Stimulated activated CD4-positive, alpha-beta T cell treated with anti-CD3 and anti-CD28 coated beads, TNF-alpha, amount 100 ng/mL, for 48 hours (primary cell): ENCODE measurements at places on chromosomes 7 and 10.

DNA sequence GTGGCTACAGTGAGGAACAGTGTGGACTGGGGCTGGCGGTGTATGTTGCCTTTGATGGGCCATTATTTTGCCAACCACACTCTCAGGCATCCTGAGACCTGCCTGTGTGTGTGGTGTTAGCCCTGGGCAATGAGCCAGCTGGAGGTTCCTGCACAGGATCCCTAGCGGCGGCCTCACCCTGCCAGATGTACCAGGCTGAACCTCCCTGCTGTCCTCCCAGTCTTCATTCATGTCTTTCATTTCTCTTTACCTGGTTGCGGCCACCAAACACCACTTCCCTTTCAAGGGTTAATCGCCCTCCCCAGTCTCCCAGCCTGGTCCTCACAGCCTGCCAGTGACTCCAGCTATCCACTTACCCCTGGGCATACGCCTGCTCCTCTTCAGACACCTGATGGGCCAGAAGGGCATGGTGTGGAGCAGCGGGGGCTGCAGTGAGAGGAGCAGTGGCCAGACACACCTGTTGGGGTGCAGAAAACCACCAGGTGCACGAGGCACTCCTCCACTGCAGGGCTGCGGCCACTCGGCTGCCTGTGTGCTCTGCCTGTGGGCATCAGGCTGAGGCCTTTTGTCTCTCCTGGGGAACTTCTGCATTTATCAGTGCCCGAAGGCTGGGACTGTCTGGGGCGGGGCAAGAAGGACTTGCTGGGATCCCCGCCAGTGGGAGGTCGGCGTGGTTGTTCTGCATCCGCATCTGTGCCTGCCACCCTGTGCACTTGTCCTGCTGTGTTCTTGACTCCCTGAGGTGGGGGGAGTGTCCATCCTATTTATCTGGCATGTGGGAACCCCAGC is 111.6 kb downstream of the ARHGAP22 start:
- no peak for DNase-seq

GRCh38 chr7:128811631-128812430 is 18.4 kb upstream of the FLNC start:
- no peak for DNase-seq

- no peak for DNase-seq
Measured at GRCh38 chr10:110203500-110204455, 3.6 kb upstream of the MXI1 start.

DNA sequence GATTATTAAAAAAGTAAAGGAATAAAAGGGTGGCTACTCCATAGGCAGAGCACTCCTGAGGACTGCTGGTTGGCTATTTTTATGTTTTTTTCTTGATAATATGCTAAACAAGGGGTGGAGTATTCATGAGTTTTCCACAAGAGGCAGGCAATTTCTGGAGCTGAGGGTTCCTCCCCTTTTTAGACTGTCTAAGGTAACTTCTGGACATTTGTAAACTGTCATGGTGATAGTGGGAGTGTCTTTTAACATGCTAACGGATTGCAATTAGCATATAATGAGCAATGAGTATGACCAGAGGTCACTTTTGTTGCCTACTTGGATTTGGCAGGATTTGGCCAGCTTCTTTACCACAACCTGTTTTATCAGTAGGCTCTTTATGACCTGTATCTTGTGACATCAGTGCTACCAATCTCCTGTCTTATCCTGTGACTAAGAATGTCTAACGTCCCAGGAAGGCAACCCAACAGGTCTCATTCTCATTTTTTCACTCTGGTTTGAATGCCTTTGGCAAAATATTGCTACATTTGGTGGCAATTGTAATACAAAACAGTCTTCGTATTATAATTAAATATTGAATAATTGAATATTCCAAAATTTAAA is 587.8 kb upstream of the POM121L12 start:
- DNase-seq, result no peak

GRCh38 chr7:51223505-51223904 is 93.1 kb downstream of the COBL start:
- no peak for DNase-seq

DNA sequence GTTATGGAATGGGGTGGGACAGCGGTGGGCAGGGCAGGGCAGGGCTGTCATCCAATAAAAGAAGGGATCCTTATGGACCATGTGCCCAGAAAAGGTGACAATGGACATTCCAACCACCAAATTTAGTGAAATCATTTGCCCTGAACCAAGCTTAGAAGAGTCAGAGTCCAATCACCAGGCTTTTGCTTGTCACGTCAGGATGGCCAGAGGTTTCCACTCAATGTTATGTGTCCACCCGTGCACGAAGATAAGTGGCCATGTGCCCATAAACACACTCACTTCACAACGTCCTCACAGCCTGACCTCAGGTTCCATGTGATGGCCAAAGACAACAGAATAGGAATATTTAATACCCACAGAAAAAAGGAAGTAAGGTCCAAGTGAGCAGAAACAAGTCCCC is 36.6 kb upstream of the PLPP4 start:
- DNase-seq, result no peak

DNA sequence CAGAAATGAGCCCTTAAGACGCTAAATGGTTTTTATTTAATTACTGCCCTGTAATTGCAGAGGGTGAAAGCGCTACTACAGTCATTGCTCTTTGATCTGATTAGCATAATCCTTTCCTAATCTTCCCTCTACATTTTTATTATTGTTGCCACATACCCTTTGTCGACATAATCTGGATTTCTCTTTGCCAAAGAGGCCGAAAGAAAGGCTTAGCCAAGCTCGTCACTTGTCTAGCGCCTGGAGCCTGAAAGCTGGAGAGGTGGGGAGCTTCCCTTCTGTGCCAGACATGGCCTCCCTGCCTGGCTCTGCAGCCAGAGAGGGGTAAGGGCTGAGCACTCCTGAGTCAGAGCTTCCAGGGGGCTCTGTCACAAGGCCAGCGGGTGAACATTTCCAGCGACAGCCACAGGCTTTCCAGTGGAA is 145.9 kb downstream of the PRKAG2 start:
- no peak for DNase-seq

- DNase-seq, result no peak
Measured at GRCh38 chr10:91251430-91252056, 31.1 kb downstream of the PCGF5 start.

DNA sequence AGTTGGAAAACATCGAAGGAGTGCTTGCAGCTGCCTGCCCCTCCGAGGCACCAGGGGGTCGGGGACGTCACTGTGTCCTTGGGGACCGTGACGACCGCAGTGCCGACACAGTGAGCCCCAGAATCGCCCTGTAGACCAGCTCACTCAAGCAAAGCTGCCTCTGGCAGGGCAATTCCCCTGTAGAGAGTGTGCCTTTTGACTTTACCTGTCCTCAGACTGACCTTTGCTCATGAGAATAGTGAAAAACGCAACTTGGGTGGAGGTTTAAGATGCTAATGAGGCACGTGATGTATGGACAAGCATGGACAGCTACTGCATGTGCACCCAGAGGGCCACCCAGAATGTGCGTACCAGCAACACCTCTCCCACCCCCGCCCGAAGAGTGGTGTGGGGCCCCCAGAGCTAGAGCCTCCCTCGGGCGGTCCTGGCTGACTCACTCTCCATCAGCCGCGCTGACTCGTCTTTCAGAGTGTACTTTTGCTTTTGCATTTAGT is 271.9 kb downstream of the ADARB2 start:
- DNase-seq, result no peak

- DNase-seq, result no peak
Measured at GRCh38 chr10:19570991-19571390, 245.2 kb upstream of the PLXDC2 start.

DNA sequence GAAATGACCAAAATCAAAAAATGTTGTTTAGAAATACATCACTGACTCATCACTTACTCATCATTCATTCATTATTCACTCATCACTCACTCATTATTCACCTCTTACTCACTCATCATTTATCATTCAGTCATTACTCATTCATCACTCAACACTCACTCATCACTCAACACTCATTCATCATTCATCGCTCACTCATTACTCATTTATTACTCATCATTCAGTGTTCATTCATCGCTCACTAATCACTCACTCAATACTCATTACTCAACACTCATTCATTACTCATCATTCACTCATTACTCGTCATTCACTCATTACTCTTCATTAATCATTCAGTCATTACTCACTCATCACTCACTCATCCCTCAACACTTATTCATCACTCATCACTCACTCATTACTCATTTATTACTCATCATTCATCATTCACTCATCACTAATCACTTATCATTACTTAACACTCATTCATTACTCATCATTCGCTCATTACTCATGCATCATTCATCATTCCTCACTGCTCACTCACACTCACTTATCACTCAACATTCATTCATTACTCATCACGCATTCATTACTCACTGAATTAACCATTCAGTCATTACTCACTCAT is 238.5 kb downstream of the ADARB2 start:
- DNase-seq, result no peak

DNA sequence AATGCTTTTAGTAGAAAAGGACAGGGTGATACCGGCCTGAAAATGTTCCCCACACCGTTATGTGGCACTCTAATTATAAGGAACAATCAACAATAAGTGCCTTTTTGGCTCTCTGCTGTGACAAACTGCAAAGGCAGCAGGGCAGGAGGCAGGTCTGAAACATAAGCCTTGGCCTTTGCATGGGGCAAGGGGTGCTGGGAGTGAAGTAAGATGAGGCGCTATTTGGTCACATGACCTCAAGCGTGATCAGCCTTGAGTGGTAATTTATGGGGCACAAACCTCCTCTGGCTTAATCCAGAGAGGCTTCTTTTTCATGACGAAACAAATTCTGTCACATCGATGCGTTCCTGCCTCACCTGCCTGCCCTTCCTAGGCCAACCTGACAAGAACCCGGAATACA is 202.7 kb downstream of the TAX1BP1 start:
- DNase-seq, result no peak

- no peak for DNase-seq
Measured at GRCh38 chr10:129956876-129957673, 7.0 kb downstream of the EBF3 start.

GRCh38 chr7:99842926-99843325 is 15.1 kb downstream of the CYP3A43 start:
- DNase-seq, result no peak

- DNase-seq, result no peak
Measured at GRCh38 chr10:26797340-26797739, 63.4 kb downstream of the ABI1 start.

DNA sequence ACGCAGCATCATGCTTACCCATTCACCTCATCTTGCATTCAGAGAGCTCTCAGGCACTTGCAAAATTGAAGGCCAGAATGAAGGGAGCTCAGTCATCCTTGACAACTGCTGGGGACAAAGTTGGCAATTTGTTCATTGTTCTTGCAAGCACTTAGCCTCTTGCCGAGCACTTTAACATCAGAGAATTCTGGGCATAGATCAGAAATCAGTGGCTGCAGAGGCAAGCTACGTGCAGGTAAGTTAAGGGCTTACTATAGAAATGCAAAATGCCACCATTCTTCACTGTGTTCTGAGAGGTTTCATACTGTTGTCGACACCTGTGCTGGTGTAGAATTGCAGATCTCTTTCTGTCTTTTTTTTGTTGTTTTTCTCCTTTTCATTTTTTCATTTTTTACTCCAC is 84.1 kb upstream of the INSYN2A start:
- DNase-seq, result no peak

DNA sequence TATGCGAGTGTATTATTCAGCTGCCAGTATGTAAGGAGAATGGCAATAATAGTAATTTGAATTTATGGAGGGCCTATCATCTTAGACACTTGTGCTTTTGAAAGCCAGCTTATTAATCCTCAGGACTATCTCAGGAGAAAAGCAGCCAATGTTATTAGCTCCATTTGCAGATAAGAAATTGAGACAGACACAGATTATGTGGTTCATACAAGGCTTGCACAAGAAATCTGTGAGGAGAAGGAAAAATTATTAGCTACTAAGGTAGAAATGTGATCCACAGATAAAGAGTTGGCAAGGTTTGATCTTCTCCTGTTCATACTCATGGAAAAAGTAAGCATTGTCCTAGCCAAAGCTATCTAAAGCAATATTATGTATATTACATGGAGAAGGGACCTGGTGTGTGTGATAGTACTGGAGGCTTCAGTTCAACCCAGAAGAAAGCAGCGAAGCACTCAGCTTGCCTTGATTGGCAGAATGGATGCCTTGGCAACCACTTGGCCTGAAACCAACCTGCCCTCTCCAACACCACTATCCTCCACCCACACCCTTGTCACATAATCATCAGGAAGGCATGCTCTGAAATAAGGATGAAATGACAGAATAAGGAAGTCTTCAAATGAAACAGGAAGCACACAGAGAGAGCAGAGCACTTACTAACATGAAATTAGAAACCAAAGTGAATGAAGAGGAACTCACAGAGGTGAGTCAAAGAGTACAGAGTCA is 18.0 kb downstream of the MACC1 start:
- no peak for DNase-seq

DNA sequence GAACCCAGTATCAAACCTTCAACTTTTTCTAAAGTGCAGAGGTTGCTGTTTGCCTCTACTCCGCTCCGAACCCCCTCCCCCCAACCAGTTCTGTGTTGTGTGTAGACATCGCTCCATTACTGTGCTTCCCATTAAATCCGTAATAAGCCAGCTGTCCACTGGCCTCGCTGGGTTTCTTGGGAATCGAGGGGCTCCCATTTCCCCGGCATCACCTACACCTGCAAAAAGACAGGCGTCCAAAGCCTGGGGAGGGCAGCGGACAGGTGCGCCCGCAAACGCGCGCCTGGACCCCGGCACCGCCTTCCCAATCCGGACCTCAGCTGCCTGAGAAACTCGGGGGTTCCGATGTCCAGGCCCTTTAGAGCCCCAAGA is 631 bp downstream of the RTKN2 start:
- no peak for DNase-seq

GRCh38 chr7:107408349-107408748 is 61.5 kb upstream of the GPR22 start:
- DNase-seq, result no peak

GRCh38 chr7:33101906-33102305 is 7.3 kb downstream of the RP9 start:
- no peak for DNase-seq

DNA sequence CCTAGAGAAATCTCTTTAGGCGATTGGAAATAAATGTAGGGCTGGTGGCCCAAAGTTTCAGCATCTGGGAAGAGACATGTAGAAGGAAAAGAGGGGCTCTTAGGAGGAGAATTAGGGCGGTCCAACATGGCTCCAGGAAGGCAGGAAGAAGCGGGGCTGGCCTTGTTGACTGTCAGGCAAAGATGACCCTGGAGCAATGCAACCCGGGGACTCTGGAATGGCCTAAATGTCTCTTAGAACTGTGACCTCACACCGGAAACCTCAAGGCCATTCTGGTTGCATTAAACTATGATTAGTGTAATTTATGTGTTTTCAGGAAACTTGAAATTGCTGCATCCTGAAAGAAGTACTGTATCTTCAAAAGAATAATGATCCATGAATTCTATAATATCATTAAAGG is 66.8 kb downstream of the NRP1 start:
- no peak for DNase-seq

DNA sequence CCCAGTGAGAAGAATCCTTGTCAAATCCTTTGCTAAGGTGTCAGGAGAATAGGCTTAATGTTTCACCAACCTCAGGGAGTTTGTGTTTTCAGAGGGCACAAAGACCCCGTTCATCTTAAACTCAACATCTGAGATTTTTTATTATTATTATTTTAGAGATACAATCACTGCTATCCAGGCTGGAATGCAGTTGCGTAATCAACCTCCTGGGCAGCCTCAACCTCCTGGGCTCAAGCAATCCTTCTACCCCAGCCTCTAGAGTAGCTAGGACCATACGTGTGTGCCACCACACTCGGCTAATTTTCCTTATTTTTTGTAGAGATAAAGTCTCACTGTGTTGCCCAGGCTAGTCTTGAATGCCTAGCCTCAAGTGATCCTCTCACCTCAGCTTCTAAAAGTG is 599.2 kb downstream of the KCNMA1 start:
- DNase-seq, result no peak
